ENCODE measurements at places on chromosomes 1 and 21. TPM values are rescaled to one million over a fixed set of nuclear protein-coding genes. Genes with fewer than 3 reads are reported as not detected.

The FAM167B gene
- not detected for polyA plus RNA-seq

DNA sequence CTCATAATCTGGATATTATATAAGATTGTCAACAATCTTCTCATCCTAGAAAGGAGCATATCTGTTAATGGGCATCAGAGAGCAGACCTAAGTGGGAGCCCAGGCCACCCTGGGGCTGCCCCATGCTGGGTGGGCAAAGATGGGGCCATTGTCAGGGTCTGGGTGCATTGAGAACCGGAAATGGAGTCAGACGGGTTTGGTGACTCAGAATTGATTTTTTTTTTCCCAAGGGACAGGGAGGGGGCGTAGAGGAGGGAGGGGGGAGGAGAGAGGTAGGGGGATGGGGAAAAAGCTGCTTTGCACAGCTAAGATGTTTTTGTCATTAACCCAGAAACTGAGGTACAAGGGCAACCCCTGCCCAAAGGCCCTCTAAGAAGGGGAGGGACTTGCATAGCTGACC is 1.3 kb downstream of the ATXN7L2 start:
- DNase-seq: no peak

- DNase-seq: no peak
Observed at GRCh38 chr1:3078430-3078861, 9.4 kb downstream of the PRDM16 start.

DNA sequence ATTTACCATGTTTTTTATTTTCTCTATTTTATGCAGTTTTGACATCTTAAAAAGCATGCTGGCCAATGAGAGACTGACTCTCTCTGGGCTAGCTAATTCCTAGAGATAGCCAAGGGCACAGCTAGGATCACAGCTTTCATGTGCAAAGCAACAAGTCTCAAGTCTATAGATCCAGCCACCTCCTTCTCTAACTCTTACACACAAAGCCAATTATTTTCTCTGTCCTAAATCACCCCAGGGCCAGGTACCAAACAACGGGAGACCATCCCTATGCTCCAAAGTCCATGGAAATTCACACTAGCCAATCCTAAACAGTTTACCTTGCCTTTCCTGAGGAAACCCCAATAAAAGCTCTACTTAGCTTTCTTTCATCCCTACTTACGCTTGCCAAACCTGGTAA is 38.0 kb downstream of the ARHGAP29 start:
- DNase-seq: no peak

The HSF2BP gene
- polyA plus RNA-seq: 0.38 TPM

The MEX3A gene
- not detected for polyA plus RNA-seq

The ASPM gene
- polyA plus RNA-seq: 0.46 TPM

The CLIC4 gene
- 0.09 TPM for polyA plus RNA-seq

GRCh38 chr1:172905452-172905851 is 145.3 kb downstream of the TNFSF18 start:
- DNase-seq: no peak

DNA sequence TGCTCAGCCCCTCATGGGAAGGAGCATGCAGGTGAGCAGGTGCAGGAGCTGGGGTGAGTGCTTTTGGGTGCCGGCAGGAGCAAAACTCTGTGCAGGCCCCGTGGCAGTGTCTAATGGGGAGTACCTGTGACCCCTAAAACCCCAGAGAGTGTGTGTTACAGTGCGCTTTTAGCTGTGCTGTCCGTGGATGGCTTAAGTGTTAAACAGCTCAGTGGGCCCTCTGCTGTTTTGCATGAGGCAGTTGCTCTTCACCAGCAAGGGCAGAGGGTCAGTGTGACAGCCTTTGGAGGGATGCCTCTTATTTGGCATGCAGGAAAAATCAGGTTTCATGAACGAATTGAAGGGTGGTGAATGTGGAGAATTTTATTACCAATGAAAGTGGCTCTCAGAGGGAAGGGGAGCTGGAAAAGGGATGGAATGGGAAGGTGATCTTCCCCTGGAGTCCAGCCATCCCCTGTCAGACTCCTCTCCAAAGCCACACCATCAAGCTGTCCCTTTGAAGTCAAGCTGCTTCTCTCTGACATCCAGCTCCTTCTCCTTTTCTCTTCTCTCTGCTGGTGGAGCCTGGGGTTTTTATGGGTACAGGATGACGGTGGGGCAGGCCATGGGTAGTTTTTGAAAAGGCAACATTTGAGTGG is 17.0 kb upstream of the ALG14 start:
- DNase-seq: no peak

DNA sequence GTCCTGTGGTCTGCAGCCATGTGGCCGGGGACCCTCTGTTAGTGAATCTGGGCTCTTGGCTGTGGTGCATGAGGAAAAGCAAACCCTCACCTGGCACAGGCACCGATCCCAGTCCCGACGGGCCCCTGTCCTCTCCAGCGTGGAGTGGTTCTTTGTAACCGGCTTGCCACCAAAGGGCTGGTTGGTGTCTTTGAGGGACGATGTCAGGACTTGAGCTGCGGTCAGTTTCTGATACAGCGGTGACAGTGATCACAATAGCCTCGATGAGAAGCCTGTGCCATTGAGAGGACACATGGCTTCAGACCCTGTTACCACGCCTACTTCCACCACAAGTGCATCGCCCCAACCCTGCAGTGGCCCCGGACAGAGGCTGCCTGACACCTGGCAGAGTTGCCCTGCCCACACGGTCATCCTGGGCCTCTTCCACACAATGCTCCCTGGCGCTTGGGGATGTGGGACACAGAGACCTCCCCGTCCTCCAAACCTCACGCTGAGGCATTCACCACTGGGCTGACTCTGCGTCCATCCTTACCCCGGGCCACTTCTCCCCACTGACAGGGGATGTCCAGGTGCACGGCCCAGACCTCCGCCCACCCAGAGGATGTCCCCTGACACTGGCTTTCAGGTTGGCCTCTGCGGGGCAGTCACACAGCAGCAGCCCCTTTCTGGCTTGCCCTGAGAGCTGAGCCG is 18.8 kb upstream of the ACTRT2 start:
- DNase-seq: no peak

DNA sequence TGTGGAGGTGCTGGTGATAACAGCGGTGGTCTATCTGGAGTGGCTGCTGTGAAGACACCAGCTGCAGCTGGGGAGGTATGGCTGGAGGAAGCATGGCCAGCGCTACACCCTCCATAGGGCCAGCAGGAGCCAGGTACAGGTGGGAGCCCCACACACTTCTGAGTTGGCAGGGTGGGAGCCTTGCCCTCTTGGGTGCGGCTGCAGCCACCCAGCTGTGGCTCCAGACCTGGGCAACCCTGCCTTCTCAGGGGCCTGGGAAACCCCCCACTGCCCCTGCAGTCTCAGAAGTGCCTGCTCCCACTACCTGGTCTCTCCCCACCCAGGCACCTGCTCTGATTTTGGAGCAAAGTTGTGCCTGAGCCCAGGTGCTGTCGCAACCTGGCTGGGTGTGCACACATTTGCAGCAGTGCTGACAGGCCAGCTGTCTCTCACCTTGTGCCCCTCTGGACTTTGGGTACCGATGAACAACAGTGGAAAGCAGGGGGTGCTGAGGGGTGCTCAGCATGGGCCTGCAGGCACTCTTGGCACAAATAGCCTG is 76.2 kb downstream of the DPYD start:
- no peak for DNase-seq

GRCh38 chr1:67347688-67348472 is 40.2 kb downstream of the IL12RB2 start:
- peak; percentile 34 for DNase-seq

- DNase-seq: no peak
Observed at GRCh38 chr1:175090780-175091179, 23.1 kb downstream of the TNN start.

GRCh38 chr1:216528816-216529215 is 105.6 kb upstream of the USH2A start:
- no peak for DNase-seq

The TCP10L gene
- polyA plus RNA-seq: 0.53 TPM

DNA sequence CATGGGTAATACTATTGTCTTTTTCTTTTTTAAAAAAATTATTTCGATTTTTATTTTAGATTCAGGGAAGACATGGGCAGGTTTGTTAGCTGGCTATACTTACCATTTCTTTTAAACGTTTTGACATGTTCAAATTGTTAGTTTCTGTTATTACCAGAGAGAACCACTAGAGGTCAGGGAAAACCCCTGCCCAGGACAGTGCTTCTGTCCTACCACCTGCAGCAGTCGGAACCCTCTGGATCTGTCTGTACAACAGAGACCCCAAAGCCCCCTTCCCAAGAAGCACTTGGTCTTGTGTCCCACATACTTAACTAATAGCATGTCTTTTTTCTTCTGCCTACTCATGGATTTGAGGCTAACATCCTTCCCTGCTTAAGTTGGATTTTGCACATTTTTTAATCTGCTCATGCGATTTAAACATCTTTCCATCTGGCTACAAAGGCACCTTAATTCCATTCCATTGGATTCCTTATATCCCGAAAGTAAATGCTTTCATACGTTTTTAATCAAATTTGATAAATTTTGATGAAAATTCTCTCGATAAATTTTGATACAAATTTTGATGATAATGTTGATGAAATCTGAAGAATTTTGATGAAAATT is 10.0 kb upstream of the C1orf115 start:
- DNase-seq: no peak

The CC2D1B gene
- 5.6 TPM for polyA plus RNA-seq

DNA sequence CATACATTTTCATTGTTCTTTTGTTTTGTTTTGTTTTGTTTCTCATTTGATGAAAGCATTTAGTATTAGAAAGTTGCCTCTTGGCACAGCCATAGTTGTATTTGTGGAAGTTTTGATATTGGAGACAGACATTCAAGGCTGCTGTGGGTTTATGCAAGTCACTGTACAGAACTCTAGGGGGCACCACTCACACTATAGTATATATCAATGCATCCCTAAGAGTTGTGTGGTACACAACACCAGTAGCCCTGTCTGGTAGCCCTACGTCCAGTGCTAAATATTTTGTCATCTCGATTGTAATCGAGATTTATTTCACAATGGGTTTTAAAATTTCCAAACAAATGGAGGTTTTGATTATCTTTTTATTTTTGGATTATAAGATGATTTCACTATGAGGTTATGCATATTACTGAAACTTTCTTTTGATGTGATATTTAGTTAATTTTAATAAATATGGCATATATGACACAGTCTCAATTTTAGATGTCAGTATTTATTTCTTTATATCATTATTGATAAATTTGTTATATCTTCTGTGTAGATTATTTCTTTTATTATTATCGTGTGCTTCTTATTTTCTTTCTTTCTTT is 112.2 kb downstream of the NR5A2 start:
- peak; percentile 53 for DNase-seq

GRCh38 chr1:182145441-182145840 is 83.9 kb upstream of the ZNF648 start:
- DNase-seq: no peak

- no peak for DNase-seq
Observed at GRCh38 chr1:94713472-94714141, 106.5 kb upstream of the SLC44A3 start.

GRCh38 chr1:100552922-100553321 is 15.0 kb downstream of the GPR88 start:
- no peak for DNase-seq

DNA sequence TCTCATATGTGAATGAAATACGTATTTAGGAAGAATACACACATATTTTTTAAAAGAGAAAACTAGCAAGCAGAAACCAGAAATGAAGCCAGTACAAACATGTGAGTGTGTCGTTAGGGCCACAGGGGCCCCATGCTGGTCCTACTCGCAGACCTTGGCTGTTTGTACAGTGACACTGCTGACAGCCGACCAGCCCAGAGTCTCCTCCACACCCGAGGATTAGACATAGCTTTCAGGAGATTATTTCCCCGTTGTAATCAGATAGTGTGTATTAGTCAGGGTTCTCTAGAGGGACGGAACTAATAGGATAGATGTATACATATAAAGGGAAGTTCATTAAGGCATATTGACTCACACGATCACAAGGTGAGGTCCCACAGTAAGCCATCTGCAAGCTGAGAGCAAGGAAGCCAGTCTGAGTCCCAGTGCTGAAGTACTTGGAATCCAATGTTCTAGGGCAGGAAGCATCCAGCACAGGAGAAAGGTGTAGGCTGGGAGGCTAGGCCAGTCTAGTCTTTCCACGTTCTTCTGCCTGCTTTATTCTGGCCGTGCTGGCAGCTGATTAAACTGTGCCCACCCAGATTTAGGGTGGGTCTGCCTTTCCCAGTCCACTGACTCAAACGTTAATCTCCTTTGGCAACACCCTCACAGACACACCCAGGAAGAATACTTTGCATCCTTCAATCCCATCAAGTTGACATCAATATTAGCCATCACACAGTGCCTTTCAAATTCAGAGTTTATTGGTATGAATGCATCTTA is 51.2 kb downstream of the DIP2A start:
- no peak for DNase-seq

GRCh38 chr1:226882187-226882586 is 11.8 kb downstream of the PSEN2 start:
- peak; percentile 19 for DNase-seq

The HCRTR1 gene
- polyA plus RNA-seq: not detected

The RNF223 gene
- polyA plus RNA-seq: not detected

DNA sequence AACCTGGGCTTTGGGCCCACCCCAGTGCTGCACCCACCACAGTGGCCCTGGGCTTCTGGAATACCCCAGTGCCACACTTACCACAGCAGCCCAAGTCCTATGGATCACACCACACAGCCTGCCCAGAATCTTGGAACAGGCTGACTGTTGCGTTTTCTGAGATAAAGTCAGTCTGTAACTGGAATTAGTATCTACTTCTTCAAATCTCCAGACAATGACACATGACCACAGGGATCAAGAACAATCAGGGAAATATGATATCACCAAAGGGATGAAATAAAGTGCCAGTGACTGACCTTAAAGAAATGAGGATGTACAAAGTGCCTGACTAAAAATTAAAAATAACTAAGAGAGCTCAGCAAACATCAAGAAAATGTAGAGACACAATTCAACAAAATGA is 239.7 kb upstream of the PLD5 start:
- DNase-seq: no peak

DNA sequence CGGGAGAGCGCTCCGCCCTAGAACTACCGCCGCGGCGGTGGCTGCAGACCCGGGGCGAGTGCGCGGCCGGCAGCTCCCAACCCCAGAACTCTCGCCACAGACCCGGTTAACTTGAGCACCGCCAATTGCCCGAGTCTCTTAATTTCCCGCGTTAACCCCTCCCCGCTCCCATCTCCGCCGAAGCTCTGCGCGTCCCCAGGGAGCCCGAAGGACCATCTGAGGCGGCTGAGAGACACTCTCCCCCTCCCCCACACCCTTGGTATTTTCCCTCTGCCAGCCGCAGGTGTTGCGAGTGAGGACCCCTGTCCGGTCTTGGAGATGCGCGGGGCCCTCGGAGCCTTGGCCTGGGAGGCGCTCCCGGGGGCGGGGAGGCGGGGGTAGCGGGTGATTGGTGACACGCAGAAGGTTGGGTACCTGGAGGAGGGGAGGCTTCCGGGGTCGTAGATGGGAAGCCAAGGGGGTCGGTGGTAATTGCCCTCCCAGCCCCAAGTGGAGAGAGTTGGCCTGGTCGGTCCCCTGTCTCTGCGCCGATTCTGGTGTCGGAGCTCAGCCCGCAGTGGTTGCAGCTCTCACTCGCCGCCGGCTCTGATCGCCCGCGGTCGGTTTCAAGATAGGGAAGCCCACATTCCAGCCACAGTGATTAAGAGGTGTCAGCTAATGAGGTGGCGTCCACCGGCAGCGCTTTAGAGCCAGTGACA is 858 bp upstream of the SUSD4 start:
- peak; percentile 4 for DNase-seq

The CYYR1 gene
- not detected for polyA plus RNA-seq
